CD4-positive, alpha-beta memory T cell (primary cell): ENCODE measurements at places on chromosomes 16 and 17.

DNA sequence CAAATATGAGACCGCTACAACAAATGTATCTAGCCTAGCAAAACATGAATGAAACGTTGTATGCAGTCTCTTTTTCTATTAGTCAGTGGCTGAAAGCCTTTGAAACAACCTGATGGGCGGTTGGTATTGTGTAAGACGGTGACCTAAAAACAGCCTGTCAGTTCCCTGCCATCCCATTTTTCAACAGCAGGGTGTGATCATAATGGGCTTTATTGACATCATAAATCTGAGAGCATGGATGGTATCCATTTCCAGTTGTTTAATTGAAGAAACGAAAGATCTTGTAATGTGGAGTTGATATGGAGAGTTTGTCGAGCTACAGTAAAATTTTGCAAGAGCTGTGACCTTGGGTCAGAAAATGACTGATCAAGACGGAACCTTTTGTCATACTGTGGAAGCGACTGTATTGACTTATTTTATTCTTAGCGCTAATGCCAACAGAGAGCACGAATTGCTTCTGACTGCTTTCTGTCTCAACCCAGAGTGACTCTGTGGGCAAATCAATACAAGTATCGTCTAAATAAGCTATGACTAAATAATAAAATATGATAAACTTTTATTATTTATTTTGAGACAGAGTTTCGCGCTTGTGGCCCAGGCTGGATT is 12.3 kb upstream of the MEIOB start:
- DNase-seq, result no peak

- no peak for DNase-seq
Observed at GRCh38 chr16:85170066-85170491, 57.8 kb upstream of the CIBAR2 start.

GRCh38 chr17:43970366-43970765 is 16.6 kb upstream of the PYY start:
- DNase-seq, result no peak

GRCh38 chr16:12330946-12331345 is 354.4 kb downstream of the SNX29 start:
- DNase-seq, result no peak

DNA sequence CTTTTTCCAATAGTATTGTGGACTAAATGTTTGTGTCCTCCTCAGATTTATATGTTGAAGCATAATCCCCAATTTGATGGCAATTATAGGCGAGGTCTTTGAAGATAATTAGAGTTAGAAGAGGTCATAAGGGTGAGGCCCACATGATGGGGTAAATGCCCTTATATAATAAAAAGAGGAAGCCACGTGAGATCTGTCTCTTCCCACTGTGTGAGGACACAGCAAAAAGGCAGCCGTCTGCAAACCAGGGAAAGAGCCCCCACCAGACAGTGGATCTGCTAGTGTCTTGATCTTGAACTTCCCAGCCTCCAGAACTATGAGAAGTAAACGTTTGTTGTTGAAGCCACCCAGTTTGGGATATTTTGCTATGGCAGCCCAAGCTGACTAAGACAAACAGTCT is 76.0 kb downstream of the LYRM1 start:
- DNase-seq, result no peak

DNA sequence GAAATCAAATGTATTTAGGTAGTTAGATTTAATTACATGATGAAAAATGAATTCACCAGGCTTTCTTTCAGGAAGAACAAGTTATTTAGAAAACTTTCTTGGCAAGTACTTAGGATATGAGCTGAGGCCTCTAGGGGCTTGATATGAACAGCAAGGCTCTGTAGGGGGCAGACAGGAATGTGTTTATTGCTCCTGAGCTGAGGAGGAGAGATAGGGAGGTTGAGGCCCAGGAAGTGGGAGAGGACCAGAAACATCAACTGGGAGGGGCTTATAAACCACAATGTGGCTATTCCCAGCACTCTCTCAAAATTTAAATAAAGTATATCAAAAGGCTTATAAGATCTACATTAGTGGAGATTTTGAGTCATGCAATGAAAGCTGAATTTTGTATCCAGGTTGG is 154.0 kb upstream of the MAF start:
- DNase-seq, result no peak

DNA sequence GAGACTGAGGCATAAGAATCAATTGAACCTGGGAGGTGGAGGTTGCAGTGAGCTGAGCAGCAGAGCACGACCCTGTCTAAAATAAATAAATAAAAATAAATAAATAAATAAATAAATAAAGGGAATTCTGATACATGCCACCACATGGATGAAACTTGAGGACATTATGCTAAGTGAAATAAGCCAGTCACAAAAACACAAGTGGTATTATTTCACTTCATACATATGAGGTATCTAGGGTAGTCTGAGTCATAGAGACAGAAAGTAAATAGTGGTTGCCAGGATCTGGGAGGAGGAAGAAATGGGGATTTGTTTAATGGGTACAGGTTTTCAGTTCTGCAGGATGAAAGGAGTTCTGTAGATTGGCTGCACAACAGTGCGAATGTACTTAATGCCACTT is 16.3 kb downstream of the PIPOX start:
- no peak for DNase-seq

- no peak for DNase-seq
Observed at GRCh38 chr16:21339941-21340340, 61.9 kb upstream of the CRYM start.

DNA sequence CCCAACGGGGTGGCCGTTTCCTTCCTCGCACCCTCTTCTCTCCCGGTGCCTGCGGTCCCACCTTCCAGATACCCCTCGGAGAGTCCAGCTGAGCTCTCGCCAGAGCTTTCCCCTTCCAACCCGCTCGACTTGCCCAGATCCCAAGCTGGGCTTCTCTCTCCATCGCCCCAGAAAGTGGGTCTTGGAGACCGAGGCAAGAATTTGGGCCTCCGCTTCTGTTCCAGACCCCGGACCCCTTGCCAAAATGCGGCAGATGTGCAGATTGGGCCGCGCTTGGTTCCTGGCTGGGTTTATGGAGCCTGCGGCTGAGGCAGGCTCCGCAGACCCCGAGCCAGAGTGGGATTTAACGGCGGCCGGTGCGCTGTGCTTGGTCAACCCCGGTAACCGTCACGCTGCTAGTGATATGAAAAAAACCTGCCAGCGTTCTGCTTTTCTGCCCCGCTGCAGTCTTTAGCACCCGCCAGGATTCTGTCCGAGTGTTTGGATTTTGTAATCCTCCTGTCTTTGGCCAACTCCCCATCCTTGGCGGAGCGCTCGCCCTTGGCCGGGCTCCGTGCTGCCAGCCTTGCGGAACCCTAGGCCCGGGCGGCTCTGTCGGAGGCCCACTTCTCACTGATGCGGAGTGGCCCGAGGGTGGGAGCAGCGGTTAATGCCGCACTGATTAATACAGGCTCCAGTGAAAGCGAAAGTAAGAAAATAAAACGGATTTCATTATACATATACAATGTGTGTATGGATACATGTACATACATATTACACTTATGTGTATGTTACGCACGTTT is 754 bp upstream of the SLFN11 start:
- peak; percentile 61 for DNase-seq

DNA sequence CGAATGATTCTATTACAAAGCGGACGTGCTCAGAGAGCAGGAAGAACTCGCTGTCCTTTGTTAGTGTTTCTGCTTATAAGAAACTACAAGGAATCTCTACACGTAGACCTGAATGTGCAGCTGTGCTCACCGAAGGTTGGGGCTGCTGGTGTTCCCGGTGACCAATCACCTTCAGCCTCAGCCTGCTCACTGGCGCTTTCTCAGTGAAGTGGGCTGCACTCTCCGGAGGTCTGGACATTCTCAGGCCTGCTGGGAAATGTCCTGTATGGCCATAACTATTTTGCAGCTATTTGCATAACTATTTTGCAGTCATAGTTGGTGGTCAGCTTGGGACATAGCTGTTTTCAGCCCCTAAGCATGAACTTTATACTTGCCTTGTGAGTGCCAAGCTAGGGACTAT is 9.7 kb upstream of the CIAO3 start:
- no peak for DNase-seq

DNA sequence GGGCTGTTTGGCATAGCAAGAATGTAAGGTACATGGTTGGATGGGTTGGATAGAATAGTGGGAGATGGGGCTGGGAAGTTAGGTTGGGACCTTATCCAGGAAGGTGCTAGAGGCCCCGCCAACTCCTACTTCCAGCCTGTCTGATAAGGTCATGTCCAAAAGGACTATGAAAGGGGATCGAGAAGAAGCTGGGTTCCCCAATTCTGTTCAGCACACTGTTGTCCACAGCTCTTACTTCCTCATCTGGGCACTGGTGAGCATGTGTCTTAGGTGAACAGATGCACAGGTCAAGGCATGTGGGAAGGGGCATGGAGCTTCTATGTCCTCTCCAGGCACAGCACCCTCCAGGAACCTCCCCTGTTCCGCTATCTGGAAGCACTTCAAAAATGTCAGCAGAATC is 5.6 kb upstream of the ULK2 start:
- no peak for DNase-seq

GRCh38 chr16:70692130-70692872 is 6.4 kb upstream of the MTSS2 start:
- no peak for DNase-seq

- no peak for DNase-seq
Observed at GRCh38 chr16:86534779-86535615, 20.0 kb downstream of the MTHFSD start.

DNA sequence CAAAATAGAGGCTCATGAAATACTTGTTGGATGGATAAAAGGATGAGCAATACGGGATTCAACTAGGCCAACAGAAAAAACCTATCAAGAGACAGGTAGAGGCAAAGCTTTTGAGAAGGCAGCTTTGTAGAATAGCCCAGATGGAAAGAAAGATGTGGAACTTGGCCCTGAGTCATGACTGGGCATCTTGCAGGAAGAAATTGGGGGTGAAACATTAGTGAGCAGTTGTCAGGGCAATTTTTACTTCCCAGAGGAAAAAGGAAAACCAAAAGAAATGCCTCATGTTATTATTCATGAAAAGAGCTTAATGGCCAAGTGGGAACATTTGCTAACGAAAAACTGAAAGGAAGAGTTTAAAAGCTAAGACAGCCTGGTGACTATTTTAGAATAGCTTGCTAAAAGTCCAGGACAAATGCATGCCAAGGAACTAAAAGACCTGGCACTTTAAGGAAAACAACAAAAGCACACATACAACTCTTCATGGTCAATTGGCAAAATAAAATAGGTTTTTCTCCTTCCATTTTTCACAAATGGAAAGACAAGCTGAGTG is 180.1 kb downstream of the HS3ST3A1 start:
- no peak for DNase-seq
